Activated T-cell treated with anti-CD3 and anti-CD28 coated beads, Interleukin-2, amount 50 U/mL, for 48 hours (primary cell): ENCODE measurements at places on chromosomes 16 and 17.

GRCh38 chr16:67191995-67192681 lies at the start of gene E2F4:
E2F4 (plus strand) TSS chr16:67192155; CDS start chr16:67192228, 73 bp downstream.
- peak; percentile 94 for DNase-seq

DNA sequence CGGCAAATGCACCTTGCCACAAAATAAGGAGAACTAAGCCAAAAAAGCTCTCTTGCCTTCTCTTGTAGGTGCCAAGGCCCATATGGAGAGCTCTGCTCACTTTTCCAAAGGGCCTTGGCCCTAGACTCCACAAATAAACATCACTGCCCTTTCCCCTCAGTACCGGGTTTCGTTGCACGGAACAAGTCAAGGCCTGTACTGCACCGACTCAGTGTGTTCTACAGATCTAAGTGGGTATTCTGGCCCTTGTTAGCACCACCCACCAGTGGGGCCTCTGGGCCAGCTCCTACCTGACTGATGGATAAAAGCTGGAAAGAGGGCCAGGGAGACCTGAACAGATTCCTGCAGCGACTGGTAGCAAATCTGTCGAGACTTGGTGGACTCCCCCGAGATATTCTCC lies 43.7 kb upstream of the GSG1L start:
- DNase-seq = no peak

DNA sequence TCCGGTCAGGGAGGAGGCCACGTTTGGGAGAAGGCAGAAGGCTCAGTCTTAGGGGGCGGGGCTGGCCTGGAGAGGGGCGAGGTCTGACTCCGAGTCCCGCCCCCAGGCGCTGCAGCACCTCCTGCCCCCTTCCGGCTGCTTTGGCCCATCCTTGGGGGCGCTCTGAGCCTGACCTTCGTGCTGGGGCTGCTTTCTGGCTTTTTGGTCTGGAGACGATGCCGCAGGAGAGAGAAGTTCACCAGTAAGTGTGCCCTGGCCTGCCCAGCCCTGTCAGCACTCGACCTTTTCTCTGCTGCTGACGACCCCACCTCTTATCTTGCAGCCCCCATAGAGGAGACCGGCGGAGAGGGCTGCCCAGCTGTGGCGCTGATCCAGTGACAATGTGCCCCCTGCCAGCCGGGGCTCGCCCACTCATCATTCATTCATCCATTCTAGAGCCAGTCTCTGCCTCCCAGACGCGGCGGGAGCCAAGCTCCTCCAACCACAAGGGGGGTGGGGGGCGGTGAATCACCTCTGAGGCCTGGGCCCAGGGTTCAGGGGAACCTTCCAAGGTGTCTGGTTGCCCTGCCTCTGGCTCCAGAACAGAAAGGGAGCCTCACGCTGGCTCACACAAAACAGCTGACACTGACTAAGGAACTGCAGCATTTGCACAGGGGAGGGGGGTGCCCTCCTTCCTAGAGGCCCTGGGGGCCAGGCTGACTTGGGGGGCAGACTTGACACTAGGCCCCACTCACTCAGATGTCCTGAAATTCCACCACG lies 1.5 kb downstream of the TNFRSF12A start:
- DNase-seq = peak; percentile 93

GRCh38 chr17:539766-540165 lies 174.9 kb downstream of the VPS53 start:
- no peak for DNase-seq

DNA sequence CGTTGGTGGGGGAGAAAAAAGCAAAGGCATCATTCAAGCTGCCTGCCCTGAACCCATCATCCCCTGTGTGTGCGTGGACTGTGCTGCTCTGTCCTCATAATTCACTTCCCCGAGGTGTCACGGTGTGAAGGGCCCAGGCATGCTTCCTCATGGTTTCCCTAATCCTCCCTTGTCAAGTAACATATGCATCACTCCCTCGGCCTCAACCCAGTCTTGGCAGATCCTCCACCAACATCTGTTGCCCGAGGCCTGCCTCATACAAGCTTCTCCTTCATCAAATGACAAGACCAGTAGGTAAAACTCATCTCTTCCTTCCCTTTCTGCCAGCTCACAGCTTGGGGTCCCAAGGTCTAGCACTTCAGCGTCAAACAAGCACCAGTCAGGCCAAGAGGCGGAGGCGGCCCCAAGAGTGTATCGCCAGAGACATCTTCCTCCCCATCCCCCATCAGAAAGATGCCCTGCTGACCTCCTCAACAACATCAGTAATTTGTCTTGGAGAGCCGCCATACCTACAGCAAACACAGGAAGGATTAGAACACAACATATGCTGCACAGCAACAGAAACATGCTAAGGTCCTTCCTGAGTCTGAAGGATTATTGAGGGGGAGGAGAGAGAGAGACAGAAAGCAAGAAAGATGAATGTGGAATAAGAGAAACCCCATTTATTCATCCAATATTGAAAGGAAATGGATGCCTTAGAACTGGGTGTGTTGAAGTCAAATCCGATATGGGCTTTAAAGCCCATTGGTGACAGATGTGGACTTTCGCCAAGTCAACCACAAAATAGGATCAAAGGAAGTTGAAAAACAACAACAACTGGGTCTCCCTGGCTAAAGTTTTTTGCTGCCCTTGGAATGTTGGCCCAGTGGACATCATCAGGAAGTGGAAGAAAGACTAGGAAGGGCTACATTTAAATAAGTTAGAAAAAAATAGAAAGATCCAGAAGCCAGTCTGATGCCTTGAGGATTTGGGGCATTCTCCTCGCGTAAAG lies 38.4 kb downstream of the SOX9 start:
- DNase-seq = no peak
